ENCODE measurements at places on chromosomes 11 and 22.

GRCh38 chr11:61961570-61962212 lies 5.7 kb downstream of the FTH1 start:
- DNase-seq = no peak

- DNase-seq = no peak
Measured at GRCh38 chr22:24588381-24588756, 4.5 kb downstream of the LRRC75B start.

GRCh38 chr22:38467904-38468442 lies at the start of gene KDELR3:
TSS of gene KDELR3 (plus strand) at chr22:38468096. CDS start at chr22:38468234, 138 bp downstream.
- no peak for DNase-seq

DNA sequence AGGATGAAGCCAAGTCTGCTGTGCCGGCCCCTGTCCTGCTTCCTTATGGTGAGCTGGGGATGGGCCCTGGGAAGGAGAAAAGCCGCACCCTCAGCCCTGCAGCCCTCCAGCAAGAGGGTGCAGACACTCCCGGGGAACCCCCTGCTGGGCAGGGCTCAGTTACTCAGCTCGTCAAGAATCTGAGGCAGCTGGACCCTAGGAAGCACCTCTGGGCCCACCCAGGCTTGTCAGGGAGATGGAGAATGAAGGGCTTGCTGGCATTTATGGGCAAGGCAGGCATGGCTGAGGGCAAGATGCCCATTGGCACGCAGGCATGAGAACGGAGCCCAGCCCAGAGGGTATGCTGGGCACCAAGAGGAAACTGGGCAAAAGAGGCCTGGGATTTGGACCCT lies 12.9 kb downstream of the RELT start:
- no peak for DNase-seq

GRCh38 chr22:42269432-42270175 lies 849 bp downstream of the TCF20 start:
- DNase-seq = no peak

- DNase-seq = no peak
Measured at GRCh38 chr11:57269571-57270021, 32.5 kb upstream of the APLNR start.

- no peak for DNase-seq
Measured at GRCh38 chr11:123228496-123229163, 33.6 kb upstream of the CLMP start.

GRCh38 chr11:61270354-61271076 lies 24.6 kb downstream of the VWCE start:
- no peak for DNase-seq

DNA sequence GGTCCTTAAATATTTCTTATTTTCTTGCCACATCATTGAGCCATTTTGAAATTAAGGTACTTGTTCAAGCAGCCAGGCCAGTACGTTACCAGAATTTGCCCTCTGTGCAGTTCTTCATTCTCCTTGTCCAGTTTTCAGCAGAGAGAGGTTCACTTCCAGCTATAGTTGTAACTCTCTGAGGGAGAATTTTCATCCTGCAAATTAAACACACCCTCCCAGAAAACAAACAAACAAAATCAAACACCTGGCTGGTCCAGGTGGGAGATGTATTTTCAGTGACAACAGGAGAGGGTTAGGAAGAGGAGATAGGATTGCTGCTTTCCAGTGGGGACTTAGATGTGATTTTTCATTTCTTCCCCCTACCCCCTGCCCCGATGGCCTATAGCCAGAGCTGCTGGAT lies 45.0 kb downstream of the LHFPL7 start:
- no peak for DNase-seq

- DNase-seq = no peak
Measured at GRCh38 chr11:15590132-15590531, 475.4 kb downstream of the INSC start.

- DNase-seq = no peak
Measured at GRCh38 chr22:37022483-37023337, 3.2 kb downstream of the MPST start.

GRCh38 chr22:50303515-50303847 lies 4.0 kb downstream of the PLXNB2 start:
- no peak for DNase-seq

GRCh38 chr11:99531468-99531867 lies 510.7 kb downstream of the CNTN5 start:
- DNase-seq = no peak

DNA sequence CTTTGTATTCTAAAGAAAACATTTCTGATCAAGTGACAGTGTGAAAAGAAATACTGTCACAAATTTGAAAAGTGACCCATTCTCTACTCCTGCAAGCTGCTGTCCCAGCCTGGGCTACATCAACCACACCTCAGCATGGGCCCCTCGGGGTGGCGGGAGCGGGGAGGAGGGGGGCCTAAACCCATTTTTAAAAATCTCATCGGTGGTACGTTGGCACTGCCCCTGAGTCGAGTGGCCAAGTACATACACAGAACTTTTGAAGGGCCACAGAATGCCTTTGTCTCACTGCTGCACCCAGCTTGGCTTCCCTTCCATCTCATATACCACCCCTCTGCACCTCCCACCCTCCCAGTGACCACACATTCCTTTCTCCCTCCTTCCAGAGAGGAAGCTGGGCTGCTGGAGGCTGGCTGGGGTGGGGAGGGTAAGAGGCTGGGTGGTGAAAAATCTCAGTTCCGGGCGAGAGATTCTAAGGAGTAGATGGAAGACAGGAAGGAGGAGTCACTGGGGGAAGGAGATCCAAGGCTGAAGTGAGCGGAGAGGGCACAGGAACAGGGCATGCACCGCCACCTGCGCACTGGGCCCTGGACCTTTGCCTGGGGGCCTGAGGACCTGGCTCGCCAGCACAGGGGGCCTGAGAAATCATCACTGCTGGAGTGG lies 21.1 kb downstream of the FXYD6 start:
- no peak for DNase-seq

- DNase-seq = no peak
Measured at GRCh38 chr22:48651981-48652538, 1175.6 kb downstream of the BRD1 start.

DNA sequence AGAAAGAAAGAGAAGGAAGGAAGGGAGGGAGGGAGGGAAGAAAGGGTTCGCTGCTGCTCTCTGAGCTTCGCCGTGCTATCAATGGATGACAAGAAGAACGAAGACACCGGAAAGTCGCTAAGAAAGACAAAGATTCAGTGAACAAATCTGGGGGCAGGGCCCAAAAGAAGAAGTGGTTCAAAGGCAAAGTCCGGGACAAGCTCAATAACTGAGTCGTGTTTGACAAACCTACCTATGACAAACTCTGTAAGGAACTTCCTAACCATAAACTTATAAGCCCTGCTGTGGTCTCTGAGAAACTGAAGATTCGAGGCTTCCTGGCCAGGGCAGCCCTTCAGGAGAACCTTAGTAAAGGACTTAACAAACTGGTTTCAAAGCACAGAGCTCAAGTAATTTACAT lies 2.9 kb upstream of the TTLL1 start:
- DNase-seq = no peak

DNA sequence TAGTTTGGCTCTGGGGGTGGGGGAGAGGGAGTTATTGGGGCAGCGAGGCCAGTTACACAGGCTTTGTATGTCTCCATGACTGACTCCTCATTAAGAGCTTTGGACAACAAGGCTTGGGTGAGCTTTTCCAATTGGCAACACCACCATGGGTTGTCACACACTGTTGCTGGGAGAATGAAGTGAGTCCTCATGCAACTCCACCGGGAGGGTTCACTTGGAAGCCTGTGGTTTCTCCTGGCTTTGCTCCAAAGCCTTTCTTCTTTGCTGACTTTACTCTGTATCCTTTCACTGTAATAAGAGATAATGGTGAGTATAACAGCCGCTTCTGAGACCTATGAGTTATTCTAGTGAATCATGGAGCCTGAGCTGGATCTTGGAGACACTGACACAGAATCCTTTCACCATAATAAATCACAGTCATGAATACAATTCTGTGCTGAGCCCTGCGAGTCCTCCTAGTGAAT lies 24.9 kb downstream of the EIF3F start:
- DNase-seq = no peak

DNA sequence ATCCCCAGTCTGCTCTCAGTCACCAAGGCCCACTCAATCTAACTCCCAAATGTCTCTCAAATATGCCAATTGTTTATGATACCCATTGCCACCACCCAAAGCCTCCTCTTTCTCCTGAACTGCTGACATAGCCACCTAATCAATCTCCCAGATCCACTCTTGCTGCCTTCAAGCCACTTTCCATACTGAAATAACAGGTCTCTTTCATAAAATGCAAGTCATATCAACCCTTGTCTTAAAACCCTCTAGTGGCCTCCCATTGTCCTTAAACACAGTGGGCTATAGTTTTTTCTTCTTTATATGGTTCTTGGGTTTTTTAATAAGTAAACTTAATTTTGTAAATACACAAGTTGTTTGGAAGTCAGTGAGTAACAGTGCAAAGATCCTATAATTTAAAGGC lies 155.2 kb upstream of the ZC3H12C start:
- DNase-seq = no peak

DNA sequence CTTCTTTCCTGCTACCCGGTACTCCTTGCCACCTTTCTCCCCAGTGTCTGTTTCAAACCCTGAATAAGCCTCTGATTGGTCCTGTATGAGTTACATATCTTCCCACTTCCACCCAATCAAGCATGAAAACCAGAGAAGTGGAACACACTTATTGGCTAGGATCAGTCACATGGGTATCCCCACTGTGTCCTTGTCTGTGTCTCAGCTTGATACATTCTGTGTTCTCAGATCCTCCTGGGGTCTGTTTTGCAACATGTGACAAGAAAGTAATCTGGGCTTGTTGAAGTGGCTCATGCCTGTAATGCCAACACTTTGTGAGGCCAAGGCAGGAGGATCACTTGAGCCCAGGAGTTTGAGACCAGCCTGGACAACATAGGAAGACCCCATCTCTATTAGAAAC lies 23.9 kb downstream of the MCHR1 start:
- no peak for DNase-seq

DNA sequence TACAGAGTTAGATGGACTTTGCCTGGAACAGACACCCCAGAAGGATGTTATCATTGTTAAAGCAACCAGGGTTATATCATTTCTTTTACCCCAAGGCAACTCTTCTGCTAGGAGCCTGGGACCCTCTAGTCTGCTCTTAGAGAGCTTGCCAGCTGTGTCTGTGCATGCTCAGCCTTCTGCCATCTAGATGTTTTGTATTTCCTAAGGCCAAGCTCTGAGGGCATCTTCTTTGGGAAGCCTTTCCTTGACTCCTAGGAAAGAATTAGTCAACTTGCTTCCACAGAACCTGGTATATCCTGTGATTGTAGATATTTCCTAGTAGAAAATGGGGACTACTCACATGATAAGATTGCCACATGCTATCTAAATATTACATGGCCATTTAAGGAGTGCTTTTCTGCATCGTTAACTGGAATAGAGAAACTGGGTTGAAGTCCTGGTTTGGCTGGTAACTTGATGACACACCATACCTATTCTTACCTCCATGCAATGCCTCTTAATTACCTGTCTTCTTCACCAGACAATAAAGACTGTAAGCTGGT lies 87.6 kb downstream of the STIM1 start:
- no peak for DNase-seq

DNA sequence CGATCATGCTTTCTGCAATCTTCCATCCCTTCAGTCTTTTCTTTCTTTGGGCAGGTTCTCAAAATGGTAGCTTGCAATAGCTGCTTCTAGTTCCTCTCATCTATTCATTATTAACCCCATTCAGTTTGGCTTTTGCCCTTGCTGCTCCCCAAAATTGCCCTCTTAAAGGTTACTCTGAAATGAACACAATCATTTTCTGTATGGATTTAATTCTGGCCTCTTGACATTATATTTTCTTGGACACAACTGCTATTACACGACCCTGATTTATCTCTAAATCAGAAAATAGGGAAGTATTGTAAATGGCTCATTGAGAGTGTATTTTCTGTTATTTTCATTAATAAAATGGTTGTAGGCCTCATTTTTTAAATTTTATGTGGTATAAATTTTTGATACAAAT lies at the start of gene ANGPTL5:
ANGPTL5 (minus strand) TSS at position 101 of the 400 bp plus-strand sequence. CDS start 8,613 bp downstream, outside the sequence.
- no peak for DNase-seq

DNA sequence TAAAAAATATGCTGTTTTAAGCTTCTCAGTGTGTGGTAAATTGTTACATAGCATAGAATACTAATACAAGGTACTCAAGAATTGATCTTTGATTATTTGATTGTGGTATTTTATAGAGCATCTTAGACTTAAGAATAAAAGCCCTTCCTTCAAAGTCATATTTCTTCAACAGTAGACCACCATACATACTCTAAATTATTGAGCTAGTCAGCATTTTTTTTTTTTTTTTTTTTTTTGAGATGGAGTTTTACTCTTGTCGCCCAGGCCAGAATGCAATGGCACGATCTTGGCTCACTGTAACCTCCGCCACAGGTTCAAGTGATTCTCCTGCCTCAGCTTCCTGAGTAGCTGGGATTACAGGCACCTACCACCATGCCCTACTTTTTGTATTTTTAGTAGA lies 436.7 kb upstream of the LUZP2 start:
- no peak for DNase-seq
